Ovary (tissue), 10 donors: ENCODE measurements at places on chromosomes 3 and 15.

- DNase-seq = no peak
Observed at GRCh38 chr3:181705086-181705480, 6.6 kb upstream of the SOX2 start.

GRCh38 chr3:99499235-99500158 lies 138.9 kb upstream of the COL8A1 start:
- DNase-seq = peak; percentile 35

- DNase-seq = no peak
Observed at GRCh38 chr3:111667621-111668239, 72.6 kb upstream of the ZBED2 start.

GRCh38 chr3:39499651-39500273 lies 32.3 kb downstream of the MOBP start:
- no peak for DNase-seq

DNA sequence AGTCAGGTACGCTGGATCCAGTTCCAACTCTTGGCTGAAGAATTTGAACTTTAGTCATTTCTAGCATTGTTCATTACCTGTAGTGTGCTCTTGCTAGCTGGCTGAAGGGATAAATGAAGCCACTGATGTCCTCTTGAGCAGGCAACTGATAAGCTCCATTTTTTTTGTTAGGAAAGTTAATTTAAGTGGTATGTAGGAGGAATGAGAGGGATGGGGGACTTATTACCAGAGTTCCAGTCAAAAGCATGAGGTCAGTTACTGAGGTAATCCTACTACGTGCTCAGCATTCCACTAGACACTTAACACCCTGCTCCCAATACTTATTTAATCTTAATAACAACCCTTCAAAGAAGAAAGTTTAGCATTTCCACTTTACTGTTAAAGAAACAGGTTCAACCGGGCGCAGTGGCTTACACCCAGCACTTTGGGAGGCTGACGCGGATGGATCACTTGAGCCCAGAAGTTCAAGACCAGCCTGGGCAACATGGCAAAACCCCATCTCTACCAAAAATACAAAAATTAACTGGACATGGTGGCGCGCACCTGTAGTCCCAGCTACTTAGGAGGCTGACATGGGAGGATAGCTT lies 2.0 kb upstream of the RASA2 start:
- DNase-seq = no peak

DNA sequence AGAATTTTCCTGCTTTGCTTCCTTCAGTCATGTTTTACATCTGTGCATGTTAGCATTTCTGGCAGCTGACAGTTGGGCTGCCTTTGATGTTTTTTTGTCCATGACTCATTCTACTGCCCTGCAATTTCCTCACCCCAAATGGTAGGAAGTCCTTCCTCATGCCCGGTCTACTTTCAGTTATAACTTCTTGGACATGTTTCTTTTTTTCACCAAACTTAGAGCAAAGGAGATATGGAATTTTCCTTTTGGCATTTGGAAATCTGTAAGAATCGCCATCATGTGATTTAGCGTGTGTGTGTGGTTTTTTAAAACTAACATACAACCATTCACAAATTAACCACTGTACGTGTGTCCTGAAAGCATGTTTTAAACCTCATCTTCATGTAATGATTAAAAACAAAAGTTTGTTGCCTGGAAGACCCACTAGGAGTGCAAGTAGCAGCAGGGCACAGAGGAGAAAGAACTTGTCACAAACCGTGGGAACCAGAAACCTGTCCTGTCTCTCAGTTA lies 430.7 kb upstream of the CFAP20DC start:
- no peak for DNase-seq

- DNase-seq = no peak
Observed at GRCh38 chr3:45477041-45477725, 88.8 kb downstream of the LARS2 start.

DNA sequence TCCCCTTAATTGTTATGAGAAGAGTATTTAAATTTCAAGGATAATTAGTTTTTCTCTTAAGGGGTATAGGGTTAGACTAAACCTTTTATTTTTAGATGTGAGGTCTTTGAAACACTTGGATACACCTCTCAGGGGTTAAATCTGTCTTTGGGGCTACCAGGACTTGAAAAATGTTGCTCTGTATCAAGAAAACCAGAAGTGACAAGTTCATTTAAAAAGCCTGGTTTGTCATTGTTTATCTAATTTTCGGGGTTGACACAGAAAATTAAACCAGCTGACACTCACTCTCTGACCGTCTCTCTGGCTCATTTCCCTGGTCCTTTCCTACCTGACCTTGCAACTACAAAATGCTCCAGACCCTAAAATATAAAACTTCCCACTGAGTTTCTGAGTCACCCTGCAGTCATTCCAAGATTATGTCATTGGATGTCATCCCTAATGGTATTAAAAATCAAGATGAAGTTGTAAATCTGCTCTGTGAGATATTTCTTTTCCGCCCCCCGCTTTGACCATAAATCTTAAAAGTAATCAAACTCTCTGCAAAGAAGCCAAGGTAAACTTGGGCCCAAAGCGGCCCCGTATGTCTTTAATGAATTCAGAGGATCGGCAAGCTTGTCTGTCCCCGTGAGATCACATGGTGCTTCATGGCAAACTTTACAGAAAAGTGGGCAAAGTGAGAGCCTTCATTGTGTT lies 32.9 kb upstream of the SKOR1 start:
- DNase-seq = no peak

DNA sequence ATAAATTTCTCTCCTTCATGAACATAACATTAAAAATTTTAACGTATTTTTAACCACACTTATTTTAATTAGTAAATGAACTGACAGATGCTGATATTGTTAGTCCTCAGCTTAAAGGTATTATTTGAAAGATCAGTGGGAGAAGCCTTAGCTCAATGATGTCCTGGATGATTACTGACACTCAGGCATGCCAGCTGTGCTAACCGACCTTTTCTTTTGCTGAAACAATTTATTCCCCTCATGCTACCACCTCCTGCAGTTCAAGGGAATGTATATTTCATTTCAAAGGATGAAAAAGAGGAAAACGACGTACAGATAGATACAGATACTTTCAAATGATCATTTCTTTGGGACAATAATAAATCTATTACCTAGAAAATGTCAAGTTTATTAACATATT lies 620.8 kb downstream of the FGF12 start:
- DNase-seq = no peak

- DNase-seq = no peak
Observed at GRCh38 chr3:197519801-197520211, 36.0 kb downstream of the BDH1 start.

DNA sequence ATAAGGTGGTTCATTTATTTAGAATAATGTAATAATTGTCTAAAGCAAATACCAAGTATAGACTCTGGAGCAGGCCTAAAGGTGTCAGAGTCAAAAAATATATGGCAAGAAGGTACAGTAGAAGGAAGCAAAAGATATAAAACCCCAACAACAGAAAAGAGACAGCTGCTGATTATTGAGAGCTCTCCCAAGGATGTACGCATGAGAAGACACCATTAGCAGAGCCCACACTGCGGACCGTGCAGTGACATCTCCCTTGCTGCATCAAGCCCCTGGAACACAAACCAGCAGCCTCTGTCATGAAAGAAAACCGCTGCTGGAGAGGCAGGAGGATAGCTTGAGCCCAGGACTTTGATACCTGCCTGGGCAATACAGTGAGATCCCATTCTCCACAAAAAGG lies 18.0 kb upstream of the SLC6A20 start:
- DNase-seq = no peak

DNA sequence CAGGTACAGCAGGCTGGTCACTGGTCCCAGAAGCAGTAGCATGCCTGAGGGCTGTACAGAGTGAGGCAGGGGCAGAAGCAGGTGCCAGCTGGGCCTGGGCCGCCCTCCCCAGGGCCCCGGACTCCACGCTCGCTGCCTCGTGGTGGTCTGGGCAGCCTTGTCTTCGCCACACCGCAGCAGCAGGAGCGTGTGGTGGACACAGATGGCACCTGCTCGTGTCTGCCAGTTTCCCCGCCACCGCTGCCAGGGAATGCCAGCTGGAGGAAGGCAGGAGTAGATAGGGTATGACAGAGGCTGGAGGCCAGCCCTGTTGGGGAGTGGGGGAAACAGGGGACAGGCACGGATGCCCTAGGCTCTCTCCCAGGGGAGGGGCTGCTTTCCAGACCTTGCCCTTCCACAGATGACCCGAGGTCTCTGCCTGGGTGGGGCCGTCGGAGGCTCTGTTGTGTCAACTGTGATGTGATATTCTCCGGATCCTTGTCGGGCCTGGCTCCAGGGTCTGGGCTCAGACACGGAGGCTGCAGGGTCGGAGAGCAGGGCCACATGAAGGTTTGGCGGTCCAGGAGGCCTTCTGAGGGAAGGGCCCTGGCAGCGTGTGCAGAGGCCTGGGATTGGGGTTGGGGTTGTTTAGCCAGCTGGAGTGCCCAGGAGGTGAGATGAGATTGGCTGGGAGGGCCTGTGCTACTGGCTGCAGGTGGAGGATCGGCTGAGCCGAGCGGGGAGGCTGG lies 33.6 kb downstream of the GOLGA6L10 start:
- no peak for DNase-seq

- DNase-seq = no peak
Observed at GRCh38 chr3:150218236-150218635, 189.9 kb upstream of the TSC22D2 start.

GRCh38 chr15:48965972-48966371 lies 2.3 kb upstream of the SHC4 start:
- no peak for DNase-seq

GRCh38 chr3:9101286-9101685 lies 138.0 kb upstream of the RAD18 start:
- no peak for DNase-seq

- peak; percentile 83 for DNase-seq
Observed at GRCh38 chr3:120450600-120451271, at the start of gene FSTL1. TSS of gene FSTL1 (minus strand) at chr3:120450992. CDS start at chr3:120450746, 246 bp downstream.

- no peak for DNase-seq
Observed at GRCh38 chr3:20442846-20443245, 256.8 kb upstream of the SGO1 start.

- DNase-seq = no peak
Observed at GRCh38 chr3:168249205-168249549, 153.5 kb upstream of the GOLIM4 start.

DNA sequence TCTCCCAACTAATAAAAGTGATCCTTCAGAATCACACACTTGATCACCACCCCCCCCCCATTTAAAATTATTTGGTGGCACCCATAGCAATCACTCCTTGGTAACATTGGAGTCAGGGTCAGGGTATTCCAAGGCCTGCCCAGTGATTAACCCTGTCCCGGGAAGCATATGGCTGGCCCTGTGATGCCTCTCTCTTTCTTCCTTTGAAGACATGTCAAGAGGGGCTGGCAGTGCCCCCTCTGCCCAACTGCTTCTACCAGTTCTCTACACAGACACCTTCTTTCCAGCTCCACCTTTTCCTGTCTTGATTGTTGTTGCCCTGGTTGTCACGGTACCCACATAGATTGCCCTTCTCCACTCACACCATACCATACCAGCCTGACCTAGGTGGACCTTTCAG lies 30.9 kb upstream of the MANF start:
- DNase-seq = no peak

DNA sequence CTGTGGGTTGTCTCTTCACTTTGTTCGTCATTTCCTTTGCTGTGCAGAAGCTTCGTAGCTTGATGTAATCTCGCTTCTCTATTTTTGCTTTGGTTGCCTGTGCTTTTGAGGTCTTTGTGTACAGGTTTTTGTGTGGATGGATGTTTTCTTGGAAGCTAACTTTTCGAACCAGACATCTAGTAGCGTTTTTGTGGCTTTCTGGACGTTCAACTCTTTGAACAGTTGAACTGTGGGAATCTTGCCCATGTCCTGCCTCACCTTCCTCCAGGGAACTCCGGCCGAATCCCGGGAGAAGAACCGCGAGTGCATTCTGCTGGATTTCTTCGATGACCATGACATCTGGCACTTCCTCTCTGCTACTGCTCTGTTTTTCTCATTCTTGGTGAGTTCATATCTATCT lies 70.6 kb downstream of the USF3 start:
- no peak for DNase-seq

DNA sequence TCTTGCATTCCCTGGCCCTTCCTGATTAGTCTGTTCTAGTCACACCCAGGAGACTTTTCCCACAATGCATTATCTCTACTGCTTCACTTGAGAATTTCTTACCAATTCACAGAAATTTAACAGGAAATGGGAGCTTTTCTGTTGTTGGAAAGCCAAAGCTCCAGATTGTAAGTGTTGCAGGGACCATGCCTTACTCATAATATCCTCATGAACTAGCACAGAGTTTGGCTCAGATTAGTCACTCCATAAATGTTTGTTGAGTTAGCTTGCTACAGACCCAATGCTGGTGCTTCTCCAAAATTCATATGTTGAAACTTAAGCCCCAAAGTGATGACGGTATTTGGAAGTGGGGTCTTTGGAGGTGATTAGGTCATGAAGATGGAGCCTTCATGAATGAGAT lies 232.6 kb downstream of the GAP43 start:
- no peak for DNase-seq

DNA sequence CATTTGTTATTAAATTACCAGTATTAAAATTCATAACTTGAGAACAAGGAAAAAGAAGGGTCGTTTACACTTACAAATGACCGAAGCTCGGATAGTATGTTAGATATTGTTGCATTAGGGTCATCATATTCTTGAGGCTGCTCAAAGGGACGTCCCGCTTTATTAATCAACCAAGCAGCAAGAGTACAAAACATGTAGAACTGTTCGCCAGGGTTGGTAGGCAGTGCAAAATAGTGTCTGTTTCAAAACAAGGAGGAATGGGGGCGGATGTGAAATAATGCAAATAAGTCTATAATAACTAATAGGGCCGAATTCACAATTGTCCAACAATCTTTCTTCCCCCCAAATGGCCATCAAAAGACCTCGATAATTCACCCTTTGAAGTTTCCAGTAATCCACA lies 2.9 kb downstream of the IFT57 start:
- DNase-seq = no peak

GRCh38 chr15:90609242-90610180 lies 79.8 kb downstream of the CRTC3 start:
- DNase-seq = no peak

- no peak for DNase-seq
Observed at GRCh38 chr3:67856718-67857117, 202.3 kb upstream of the SUCLG2 start.

DNA sequence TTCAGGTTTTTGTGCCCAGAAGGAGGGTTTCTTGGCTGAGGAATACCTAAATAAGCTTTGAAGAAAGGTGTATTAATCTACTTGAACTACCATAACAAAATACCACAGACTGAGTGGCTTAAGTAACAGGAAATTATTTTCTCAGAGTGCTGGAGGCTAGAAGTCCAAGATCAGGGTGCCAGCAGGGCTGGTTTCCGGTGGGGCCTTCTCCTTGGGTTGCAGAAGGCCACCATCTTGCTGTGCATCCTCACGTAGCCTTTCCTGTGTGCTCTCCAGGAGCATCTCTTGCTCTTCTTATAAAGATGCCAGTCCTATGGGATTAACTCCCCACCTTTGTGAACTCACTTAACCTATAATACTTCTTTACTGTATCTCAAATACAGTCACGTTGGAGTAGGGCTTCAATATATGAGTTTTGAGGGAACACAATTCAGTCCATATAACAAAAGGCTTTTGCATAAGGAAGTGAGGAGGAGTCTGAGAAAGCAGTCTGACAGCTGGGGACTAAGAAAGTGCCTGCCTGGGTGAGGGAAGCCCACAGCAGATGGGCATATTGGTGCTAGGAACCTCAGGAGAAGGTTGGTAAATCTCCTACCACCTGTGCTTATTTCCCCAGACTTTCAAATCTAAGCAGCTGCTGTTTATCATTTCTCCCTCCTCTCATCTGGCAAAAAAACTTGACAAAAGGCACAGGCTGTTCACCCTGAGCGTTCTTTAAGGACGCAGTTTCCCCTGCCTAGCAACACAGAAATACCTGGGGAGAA lies 89.6 kb upstream of the CBLB start:
- no peak for DNase-seq

- DNase-seq = no peak
Observed at GRCh38 chr15:45424429-45424828, 46.1 kb upstream of the GATM start.

GRCh38 chr15:78691851-78692421 lies 50.9 kb upstream of the CHRNB4 start:
- DNase-seq = no peak
